Activated CD4-positive, alpha-beta T cell treated with anti-CD3 and anti-CD28 coated beads for 1 hour (primary cell): ENCODE measurements at places on chromosomes 13 and 19.

DNA sequence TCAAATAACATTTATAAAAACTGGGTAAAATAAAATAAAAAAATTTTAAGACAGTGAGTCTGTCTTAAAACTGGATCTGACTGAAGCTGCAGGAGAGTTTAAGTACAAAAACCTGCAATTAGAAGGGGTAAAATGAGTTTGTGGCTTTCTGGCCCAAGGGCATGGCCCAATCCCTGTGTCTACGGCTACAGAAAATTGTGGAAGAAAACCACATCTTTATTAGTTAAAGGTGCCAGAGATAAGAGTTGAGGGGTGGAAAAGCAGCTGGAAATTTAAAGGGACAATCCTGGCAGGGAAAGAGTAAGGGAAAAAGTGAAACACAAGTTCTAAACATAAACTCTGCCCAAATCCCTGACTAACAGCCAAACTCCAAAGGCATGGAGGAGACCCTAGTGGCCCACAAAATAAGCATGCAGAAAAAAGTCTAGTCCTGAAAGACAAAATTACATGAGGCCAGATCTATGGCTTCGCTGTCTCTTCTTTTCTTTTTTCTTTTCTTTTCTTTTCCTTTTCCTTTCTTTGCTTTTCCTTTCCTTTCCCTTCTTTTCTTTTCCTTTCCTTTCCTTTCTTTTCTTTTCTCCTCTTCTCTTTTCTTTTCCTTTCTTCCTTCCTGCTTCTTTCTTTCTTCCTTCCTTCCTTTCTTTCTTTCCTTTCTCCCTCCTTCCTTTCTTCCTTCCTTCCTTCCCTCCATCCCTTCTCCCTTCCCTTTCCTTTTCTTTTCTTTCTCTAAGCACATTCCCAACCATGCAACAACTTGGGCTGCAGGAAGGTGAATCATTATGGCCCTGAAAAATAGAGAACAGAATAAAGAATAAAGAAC is 23.5 kb upstream of the DLEU7 start:
- DNase-seq: no peak

DNA sequence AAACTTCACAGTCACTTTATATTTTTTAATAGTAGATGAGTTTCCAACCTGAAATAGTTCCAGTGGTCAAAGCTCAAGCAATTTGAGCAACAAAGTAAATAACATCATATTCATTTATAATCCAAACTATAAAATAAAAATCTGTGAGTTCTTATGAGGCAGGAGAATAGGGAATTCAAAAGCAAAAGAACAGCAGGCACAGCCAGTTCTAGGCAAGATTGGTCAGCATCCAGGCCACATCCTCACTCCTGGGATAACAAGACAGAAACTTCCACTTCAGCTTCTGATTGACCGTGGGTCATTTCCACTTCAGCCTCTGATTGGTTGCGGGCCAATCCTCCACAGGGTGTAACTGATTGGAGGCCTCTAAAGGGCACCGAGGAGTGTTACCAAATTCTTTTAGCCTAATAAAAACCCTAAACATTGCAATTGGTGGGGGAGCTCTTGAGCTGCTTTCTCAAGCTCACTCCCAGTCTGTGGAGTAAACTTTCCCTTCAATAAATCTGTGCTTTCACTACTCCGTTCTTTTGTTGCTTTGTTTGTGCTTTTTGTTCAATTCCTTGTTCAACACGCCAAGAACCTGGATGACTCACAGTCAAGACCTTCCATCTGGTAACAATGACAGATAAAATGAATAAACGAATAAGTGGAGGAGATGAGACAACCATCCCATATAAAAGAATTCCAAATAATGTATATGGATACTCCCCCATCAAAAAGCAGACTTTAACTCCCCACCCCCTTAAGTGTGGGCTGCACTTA is 42.6 kb upstream of the AMER2 start:
- no peak for DNase-seq

- no peak for DNase-seq
Observed at GRCh38 chr13:44397766-44398223, 24.2 kb downstream of the SERP2 start.

DNA sequence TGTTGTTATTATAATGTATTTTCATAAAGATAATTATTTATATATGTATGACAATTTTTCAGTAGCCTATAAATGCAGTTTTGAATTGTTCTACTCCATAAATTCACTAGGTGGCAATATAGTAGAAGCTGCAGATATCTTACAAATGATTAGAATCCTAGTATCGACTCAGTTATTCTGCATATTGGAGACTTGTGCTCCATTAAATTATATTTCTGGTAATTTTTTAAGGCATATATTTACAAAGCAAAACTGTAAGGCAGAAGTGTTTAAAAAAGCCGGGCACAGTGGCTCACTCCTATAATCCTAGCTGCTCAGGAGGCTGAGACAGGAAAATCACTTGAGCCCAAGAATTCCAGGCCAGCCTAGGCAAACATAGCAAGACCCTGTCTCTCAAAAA is 58.7 kb downstream of the DPY19L3 start:
- DNase-seq: no peak

DNA sequence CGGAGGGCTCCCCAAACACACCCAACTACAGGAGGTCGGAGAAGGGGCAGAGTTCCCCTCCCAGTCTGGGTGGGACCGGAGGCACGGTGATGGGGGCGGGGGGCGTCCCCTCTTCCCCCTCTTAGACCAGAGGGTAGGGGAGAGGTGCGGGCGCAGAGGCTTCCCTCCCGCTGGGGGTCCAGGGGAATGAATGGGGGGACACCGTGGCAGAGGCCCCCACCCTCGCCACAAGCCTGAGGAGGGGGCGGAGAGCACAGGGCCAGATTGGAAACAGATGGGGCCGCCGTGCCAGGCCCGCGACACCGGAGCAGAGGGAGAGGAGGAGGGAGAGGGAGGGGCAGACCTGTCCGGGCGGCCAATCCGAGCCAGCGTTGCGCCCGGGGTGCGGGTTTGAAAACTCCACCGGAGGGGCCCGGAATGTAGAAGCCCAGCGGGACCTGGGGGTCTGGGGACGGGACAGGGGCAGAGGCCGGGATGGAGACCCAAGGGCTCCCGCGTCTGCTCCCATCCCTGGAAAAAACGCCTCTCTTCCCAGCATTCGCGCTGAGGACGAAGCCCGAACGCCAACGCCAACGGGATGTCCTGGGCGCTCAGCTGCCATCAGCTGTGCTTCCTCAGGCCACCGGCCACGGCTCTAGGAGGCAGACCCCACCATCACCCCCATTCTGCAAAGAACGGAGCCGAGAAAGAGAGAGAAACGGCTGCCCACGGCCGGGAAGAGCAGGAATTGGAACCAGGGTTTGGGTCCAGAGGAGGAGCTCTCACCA is 46.8 kb downstream of the PTPRS start:
- DNase-seq: no peak

GRCh38 chr13:75635101-75635827 is 866 bp upstream of the LMO7 start:
- no peak for DNase-seq

GRCh38 chr19:51691074-51691583 is 2.0 kb upstream of the SPACA6 start:
- DNase-seq: no peak

DNA sequence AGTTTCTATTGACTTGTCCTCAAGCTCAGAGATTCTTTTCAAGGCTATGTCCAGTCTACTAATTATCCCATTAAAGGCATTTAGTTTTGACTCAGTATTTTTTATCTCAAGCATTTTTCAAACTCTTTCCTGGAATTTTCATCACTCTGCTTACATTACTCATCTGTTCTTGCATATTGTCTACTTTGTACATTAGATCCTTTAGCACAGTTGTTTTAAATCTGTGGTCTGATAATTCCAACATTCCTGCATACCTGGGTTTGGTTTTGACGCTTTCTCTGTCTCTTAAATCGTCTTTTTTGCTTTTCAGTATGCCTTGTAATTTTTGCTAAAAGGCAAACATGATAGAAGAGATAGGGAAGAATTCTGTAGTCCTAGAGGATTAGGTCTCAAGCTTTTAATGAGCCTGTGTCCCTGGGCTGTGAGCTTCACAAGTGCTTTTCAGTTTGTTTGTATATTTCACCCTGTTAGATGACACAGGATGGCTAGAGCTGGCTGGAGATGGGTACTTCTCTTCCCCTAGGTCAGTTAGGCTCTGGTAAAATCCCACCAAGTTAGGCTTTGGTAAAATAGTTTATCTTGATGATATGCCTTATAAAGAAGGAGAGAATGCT is 46.1 kb upstream of the GPC6 start:
- no peak for DNase-seq
